Right kidney (tissue), 9 donors: ENCODE measurements at places on chromosomes 7 and 10.

DNA sequence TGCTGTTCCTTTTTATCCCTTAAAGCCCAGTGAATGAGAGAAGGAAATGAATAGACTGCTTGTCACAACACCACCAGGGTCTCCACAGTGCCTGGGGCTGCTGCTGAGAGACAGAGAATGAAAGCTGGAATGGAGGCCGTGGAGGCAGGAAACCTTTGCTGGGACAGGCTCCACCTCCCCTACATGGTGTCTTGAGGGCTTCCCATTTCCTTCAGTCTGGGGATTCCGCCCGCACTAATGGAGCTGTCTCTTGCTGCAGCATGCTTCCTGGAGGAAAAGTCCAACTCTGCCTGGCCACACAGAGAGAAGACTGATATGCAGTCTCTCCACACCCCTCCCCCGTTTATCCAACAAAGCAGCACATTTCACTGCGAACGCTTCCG lies 54.5 kb downstream of the LRRC4 start:
- no peak for DNase-seq

DNA sequence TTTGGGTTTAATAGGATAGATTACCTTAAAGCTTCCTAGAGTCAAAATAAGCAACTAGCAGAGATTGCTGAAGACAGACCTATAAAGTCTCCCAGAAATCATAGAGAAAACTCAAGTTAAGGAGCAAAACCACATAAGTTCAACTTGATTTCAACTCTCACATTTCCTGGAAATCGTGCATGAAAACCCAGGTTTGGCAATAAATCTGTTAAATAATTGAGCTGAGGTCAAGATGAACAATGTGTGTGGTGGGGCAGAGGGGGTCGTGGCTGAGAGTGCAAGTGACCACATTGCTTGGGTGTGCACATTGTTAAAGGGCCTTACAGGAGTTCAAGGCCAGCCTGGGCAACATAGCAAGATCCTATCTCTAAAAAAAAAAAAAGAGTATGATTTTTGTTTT lies 636.5 kb downstream of the GALNT17 start:
- DNase-seq = no peak

GRCh38 chr10:52517012-52517411 lies 202.9 kb downstream of the DKK1 start:
- DNase-seq = no peak

DNA sequence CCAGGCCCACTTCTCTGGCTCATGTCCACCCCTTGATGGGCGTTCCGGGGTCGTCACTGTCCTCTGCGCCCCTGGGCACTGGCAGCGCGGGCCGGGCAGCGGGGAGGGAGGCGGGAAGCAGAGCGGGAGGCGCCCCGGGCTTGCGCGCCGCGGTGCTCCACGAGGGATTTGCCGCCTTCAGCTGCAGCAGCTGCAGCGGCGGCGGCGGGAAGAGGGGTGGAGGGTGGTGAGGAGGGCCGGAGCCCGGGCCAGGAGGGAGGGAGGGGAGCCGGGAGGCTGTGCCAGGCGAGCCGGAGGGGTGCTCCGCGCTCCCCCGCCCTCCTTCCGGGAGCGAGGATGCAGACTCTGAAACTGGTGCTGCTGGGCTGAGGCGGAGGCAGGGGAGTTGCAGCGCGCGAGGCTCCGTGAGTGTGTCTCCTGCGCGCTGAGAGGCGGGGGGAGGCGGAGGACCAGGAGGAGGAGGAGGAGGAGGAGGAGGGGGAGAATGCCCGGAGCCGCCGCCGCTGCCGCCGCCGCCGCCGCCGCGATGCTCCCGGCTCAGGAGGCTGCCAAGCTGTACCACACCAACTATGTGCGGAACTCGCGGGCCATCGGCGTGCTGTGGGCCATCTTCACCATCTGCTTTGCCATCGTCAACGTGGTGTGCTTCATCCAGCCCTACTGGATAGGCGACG lies at the start of gene LHFPL3:
Gene LHFPL3, plus strand, starts transcription at position 308 of the 674 bp plus-strand sequence.
- DNase-seq = peak; percentile 43

DNA sequence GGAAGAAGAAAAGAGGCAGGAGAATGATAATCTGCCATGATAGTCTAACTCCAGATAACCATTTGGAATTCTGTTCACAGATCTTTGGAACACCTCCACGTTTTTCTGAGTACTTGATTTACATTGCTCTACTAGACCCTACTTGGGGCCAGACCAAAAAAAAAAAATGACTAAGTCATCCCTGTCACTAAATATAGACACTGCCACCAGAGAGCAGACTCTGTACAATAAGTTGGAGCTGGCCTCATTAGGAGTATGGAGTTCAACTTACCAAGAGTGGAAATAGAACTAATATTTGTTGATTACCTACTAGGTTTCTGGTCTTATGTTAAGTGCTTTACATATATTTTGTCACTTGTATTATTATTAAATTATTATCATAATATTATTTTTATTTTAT lies 80.9 kb upstream of the ZNF800 start:
- DNase-seq = no peak

DNA sequence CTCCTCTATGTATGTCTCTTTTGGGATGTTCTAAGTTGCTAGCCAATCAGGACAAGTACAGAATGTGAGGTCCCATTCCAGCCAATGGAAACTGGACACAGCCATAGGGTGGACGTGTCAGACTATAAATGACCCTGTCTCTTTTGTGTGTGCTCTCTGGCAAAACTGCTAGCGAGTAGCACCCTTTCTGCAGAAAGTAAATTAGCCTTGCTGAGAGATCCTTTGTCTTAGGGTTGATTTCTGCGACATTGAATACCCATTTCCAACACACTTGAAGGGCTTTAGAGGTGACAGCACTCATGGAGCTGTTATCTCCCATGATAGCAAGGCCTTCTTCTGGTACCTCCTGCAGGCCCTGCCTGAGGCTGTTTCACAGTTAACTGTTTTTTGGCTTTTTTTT lies 107.5 kb downstream of the CCNY start:
- no peak for DNase-seq

- DNase-seq = no peak
Measured at GRCh38 chr10:126060261-126060931, 164.0 kb downstream of the FANK1 start.

GRCh38 chr7:50836646-50837045 lies 54.0 kb upstream of the GRB10 start:
- no peak for DNase-seq

DNA sequence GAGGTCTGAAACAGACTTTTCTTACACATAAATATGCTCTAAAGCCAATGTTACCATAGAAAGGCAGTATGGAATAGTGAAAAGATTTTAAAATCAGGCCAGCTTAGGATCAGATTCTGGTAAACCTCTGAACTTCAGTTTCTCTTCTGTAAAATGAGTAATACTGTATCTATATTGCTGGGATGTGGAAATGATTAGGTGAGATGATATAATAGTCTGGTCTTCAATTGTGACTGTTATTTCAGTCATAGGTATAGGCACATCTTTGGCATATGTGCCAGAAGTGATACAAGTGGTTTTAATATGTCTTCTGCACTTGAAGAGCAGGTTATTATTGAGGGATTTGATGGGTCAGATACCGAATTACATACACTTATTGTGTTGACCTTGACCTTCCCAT lies 7.2 kb downstream of the ZNF277 start:
- no peak for DNase-seq

DNA sequence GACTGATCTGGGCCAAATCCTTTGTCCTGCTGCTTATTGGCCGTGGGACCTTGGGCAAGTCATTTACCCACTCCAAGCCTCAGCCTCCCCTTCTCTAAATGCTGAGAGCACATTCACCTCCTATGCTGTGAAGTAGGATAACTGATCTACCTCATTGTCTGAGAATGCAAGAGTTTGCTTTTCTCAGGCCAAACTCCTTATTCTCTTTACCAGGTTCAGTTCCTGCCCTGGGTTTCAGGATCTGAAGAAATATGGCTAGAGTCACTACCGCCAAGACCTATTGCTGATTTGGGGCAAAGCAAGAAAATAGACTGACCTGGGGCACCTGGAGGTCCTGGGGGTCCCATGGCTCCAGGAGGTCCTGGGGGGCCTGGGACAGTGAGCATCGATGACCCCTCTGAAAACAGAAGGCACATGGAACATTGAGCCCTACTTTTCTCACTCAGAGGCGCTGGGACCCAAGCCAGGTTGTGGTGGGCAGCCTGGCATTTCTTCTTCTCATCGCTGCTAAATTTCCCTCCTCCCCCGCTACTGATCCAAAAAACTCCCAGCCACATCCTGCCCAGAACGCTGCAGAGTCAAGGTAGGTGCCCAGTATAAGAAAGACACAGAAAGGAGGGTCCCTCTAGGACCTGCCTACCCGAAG lies 42.4 kb downstream of the COL17A1 start:
- no peak for DNase-seq

- peak; percentile 7 for DNase-seq
Measured at GRCh38 chr10:122637376-122637775, 62.3 kb downstream of the C10orf120 start.

GRCh38 chr10:49575489-49576072 lies 34.5 kb upstream of the SLC18A3 start:
- no peak for DNase-seq

GRCh38 chr7:38224392-38224791 lies 46.3 kb downstream of the STARD3NL start:
- DNase-seq = no peak

DNA sequence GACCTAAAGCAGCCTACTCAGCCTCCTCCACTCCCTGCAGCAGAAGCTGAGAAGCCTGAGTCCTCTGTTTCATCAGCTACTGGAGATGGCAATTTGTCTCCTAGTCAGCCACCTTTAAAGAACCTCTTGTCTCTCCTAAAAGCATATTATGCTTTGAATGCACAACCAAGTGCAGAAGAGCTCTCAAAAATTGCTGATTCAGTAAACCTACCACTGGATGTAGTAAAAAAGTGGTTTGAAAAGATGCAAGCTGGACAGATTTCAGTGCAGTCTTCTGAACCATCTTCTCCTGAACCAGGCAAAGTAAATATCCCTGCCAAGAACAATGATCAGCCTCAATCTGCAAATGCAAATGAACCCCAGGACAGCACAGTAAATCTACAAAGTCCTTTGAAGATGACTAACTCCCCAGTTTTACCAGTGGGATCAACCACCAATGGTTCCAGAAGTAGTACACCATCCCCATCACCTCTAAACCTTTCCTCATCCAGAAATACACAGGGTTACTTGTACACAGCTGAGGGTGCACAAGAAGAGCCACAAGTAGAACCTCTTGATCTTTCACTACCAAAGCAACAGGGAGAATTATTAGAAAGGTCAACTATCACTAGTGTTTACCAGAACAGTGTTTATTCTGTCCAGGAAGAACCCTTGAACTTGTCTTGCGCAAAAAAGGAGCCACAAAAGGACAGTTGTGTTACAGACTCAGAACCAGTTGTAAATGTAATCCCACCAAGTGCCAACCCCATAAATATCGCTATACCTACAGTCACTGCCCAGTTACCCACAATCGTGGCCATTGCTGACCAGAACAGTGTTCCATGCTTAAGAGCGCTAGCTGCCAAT lies 202.2 kb downstream of the ZEB1 start:
- DNase-seq = no peak

DNA sequence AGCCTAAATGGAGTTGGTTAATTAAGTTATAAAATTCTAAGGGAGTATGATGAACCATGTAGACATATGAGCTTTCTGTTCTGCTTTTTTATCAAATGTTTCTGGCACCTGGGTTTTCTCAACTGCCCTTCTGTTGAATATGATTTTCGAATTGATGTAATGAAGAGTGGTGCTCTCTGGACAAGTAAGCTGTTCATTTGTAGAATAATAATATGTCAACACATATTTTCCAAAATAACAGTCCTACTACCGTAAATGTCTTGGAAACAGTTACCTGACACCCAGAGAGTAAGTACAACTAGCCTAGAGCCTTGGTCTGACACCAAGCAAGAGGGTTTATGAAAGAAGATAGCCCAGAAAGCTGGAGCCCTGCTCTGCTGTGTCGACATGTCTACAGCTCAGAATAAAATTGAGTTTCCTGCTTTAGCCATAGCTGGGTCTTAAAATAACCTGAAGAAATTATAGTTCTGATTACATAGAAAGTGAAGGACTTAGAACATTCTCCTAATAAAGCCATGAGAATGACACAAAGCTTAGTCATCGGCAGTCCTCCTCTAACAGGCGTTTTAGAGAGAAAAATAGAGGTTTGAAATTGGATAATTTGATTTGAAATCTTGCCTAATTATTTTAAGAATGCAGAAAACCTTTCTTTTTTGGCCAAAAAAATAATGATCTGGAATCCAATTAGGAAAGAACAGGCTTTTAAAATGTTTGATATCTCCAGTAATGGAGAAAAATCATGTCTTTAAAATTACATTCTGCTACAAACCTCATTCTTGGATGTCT lies 25.1 kb downstream of the HDAC9 start:
- no peak for DNase-seq
